ENCODE measurements at places on chromosomes 13 and 19.

DNA sequence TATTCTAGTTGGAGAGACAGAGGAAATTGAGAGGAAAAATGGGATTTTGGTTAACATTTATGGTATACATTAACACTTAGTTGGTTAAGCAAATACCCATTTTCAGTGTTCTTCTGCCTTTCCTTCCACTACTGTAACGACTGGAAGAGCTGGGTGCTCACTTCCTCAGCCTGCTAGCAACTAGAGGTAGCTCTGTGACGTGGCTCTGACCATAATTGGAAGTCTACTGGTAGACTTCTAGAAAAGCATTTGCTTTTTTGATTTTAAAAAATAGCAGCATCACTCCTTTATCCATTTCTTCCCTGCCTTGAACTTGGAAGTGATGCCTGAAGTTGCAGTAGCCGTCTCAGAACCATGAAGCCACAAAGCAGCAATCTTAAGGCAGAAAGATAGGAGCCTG, 15.9 kb downstream of the NHLRC3 start:
- no peak for DNase-seq

DNA sequence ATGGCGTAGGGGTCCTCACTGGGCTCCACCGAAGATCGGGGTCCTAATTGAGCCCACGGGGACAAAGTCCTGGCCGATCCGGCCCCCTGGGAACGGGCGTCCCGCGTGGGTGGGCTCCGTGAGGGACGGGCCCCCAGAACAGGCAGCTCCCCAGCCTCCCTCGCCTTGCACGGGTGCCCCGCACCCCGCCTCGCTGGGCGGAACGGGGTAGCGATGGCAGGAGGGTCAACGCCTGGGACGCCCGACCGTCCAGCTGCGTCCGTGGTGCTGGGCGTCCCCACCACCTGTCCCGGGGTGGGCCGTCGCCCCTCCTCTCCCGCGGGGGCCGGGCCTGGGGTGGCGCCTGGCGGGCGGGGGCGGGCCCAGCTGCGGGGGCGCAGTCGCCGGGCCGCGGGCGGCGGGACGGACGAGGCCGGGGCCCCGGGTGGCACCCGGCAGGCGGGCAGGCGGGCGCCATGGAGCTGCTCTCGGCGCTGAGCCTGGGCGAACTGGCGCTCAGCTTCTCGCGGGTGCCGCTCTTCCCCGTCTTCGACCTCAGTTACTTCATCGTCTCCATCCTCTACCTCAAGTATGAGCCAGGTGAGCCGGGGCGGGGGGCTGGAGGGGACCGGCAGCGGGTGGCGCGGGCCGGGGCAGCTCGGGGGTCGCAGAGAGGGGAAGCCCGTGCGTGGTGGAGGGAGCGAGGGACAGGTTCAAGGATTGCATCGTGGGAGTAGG, at the start of gene TMEM38A:
TMEM38A (plus strand) TSS at position 377 of the 717 bp plus-strand sequence; CDS start at position 456, 79 bp downstream.
- peak; percentile 59 for DNase-seq

DNA sequence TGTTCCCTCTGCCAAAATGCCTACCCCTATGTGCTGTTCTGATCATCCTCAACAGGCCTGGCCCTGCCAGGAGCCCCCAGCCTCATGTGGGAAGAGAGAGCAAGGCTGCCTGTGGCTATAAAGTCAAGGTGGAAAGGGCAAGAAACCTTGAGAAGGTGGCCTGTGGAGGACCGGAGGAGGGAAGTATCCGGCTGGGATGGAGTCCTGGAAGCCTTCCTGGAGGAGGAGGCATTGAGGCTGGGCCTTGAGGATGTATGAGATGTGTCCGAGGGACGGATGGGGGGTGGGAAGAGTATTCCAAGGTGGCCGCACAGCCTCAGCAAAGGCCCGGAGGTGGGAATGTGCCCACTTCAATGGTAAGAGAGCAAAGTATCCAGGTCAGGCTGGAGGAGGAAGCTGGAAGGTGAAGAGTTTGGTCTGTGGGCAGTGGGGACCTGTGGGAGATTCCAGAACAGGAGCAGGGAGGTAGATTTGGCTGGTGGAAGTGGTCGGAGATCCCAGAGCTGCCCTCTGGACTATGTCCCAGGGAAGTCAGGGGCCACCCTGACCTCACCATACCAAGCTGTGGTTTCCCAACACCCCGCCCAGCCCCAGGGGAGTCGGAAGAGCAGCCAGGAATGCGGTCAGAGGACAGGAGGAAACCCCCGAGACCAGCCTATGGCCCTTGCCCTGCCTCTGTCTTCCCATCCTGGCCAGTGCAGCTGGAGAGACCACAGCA, 3.0 kb upstream of the PLIN4 start:
- DNase-seq, result no peak

DNA sequence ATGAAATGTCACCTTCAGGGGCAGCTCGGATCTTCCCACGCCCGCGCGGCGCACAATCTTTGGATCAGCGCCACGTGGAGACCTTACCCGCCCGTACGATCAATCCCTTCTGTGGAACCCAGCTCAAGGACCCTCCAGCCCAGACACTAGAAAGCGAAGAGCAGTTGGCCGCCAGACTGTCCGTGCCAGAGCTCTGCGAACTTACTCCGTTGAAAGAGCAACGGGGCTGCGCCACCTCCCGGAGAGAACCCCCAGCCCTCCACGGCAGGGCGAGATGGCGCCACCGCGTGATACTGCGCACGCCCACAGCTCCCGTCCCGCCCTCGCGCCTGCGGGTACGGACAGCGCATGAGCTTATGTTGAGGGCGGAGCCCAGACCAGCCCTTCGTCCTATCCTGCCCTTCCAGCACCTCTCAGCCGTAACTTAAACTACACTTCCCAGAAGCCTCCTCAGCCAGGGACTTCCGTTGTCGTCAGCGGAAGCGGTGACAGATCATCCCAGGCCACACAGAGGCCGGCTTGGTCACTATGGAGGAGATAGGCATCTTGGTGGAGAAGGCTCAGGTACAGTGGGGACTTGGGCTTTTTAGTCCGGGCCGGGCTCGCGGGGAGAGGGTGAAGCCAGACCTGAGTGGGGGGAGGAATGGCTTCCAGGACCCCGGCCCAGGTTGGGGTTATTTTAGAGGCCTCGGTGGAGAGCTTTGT, at the start of gene PSMC4:
PSMC4 (plus strand) TSS at position 491 of the 705 bp plus-strand sequence; CDS start at position 529, 38 bp downstream.
- peak; percentile 97 for DNase-seq

GRCh38 chr13:111864566-111864965, 202.4 kb upstream of the SOX1 start:
- DNase-seq, result no peak

DNA sequence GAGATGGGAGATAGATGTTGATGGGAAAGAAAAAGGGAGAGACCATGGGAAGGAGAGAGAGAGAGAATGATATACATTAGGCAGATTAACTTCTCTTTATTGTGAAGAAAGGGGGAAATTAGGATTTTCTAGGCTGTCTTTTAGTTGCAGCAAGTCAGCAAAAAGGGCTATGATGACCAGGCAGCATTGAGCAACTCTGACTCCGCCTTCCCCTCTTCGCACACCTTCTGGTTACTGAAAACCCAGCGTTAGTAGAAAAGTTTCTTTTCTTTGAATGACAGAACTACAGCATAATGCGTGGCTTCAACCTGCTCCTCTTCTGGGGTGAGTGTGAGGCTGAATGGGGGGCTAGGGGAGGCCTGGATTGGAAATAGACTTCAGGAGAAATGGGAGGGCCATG, at the start of gene ADGRE1:
ADGRE1 (plus strand) TSS at position 264 of the 400 bp plus-strand sequence; CDS start at position 294, 30 bp downstream.
- no peak for DNase-seq

DNA sequence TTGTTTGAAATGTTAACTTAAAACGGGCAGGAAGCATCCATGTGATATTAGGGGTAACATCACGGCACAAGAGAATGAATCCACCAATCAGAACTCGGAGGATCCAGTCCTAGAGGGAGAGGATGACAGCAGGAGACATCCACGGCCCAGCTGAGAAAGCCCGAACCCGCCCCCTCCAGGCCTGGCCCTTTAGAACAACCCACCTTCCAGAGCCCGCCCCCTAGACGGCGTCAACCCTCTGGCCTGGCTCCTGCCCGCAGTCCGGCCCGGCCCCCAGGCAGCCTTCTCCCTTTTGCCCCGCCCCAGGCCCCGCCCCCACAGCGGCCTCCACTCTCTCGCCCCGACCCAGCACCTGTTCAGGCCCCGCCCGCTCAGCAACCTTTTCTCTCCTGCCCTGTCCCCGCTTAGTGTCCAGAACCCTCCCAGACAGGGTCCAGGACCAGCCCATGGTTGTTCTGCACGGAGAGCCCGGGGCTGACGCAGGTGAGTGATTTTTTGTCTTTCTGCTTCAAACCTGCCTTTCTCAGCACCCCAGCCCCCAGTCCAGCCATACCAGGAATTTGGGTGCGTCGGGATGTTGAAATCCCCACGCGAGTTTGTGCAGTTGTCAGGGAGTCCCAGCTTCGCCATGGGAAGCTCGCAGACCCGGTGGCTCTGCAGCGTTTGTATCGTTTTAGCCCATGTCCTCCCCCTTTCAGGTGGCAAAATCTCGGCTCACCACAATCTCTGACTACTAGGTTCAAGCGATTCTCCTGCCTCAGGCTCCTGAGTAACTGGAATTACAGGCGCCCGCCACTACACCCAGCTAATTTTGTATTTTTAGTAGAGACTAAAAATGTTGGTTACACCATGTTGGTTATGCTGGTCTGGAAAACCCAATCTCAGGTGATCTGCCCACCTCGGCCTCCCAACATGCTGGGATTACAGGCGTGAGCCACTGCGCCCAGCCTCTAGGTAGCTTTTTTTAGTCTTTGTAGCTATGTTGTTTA, 16.1 kb downstream of the ZNF816 start:
- DNase-seq, result no peak

DNA sequence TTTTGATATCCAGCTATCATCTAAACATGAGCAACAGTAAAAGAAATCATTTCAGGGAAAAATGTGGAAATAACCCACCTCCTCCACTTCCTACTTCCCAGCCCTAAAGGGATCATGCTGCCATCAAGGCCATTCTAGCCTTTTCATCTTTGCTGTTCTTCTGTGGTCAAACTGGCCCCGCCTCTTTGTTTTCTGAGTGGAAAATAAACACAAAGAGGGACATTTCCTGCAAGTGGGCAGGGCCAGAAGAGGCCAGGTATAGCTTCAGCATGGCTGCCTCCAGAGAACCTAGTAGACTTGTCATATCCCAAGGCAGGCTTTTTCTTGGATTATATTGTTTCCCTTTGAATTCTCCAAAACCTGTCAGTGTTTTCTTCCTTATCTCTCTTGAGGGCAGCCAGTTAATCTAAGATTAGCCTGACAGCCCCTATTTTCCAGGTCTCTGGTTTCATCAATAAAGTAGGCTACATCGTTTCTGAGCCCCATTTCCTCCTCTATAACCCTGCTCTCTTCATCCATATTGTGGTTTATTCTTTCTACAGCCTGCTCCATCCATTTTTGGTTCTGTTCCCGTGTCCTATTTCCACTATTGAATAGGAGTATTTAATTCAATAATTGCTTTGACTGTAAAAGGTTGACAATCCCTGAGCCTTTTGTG, 117.6 kb downstream of the GPC6 start:
- no peak for DNase-seq

Measured in HTR-8/SVneo (cell line).